ENCODE measurements at places on chromosomes 4 and X. TPM values are rescaled to one million over a fixed set of nuclear protein-coding genes. Genes with fewer than 3 reads are reported as not detected.

The SRPX2 gene
- polyA plus RNA-seq, result 9.0 TPM

The WDR17 gene
- polyA plus RNA-seq, result 7.7 TPM

The AREG gene
- polyA plus RNA-seq, result 0.98 TPM

The TCEAL2 gene
- polyA plus RNA-seq, result 12.8 TPM

The PABPC1L2B gene
- polyA plus RNA-seq, result 0.42 TPM

The TAF7L gene
- 0.16 TPM for polyA plus RNA-seq

The KIF4A gene
- 0.08 TPM for polyA plus RNA-seq

The MAGEA9B gene
- not detected for polyA plus RNA-seq

The UGT2B11 gene
- polyA plus RNA-seq, result not detected

The SLC2A9 gene
- polyA plus RNA-seq, result 2.1 TPM

The ADH1B gene
- 118 TPM for polyA plus RNA-seq

The PPP1R3F gene
- polyA plus RNA-seq, result 6.2 TPM

The XAGE1A gene
- polyA plus RNA-seq, result not detected

The MGAT4D gene
- polyA plus RNA-seq, result not detected

The GPR143 gene
- polyA plus RNA-seq, result 1.1 TPM

The TREX2 gene
- 1.7 TPM for polyA plus RNA-seq

The SPANXD gene
- polyA plus RNA-seq, result not detected

The GALNTL6 gene
- polyA plus RNA-seq, result 0.16 TPM

The CXCL11 gene
- polyA plus RNA-seq, result 1.2 TPM

The DUSP21 gene
- polyA plus RNA-seq, result not detected

The ASB12 gene
- polyA plus RNA-seq, result 0.64 TPM

The SPANXN4 gene
- not detected for polyA plus RNA-seq

The SSX4 gene
- polyA plus RNA-seq, result not detected

The ESX1 gene
- not detected for polyA plus RNA-seq

The CT45A7 gene
- not detected for polyA plus RNA-seq

The VCX3B gene
- polyA plus RNA-seq, result not detected

The NRK gene
- 17.9 TPM for polyA plus RNA-seq

The AIFM1 gene
- 163 TPM for polyA plus RNA-seq

The APBB2 gene
- 19.3 TPM for polyA plus RNA-seq

The PCYT1B gene
- polyA plus RNA-seq, result 10.4 TPM

The INTU gene
- 4.5 TPM for polyA plus RNA-seq

The PPP2R2C gene
- 5.9 TPM for polyA plus RNA-seq

The DUSP9 gene
- polyA plus RNA-seq, result not detected

The SH3D19 gene
- 32.7 TPM for polyA plus RNA-seq

The KLF8 gene
- polyA plus RNA-seq, result 2.5 TPM

The CTAG1A gene
- polyA plus RNA-seq, result not detected

The TLR3 gene
- 17.9 TPM for polyA plus RNA-seq

The ARHGAP4 gene
- 1.5 TPM for polyA plus RNA-seq

The CYBB gene
- polyA plus RNA-seq, result 8.8 TPM

The GYPE gene
- polyA plus RNA-seq, result 0.24 TPM

The HTN3 gene
- polyA plus RNA-seq, result 0.57 TPM

The EPHA5 gene
- polyA plus RNA-seq, result 0.16 TPM

The GABRB1 gene
- polyA plus RNA-seq, result not detected

The NXF2B gene
- polyA plus RNA-seq, result not detected

The TRIM2 gene
- polyA plus RNA-seq, result 58.9 TPM

The UGT2B17 gene
- polyA plus RNA-seq, result not detected

The CCDC160 gene
- 0.07 TPM for polyA plus RNA-seq

The FOXR2 gene
- not detected for polyA plus RNA-seq

The SCML2 gene
- polyA plus RNA-seq, result 10.1 TPM

The DNAAF6 gene
- polyA plus RNA-seq, result not detected
